Mesenchymal stem cell (in vitro differentiated cells and primary cell): ENCODE measurements at places on chromosomes 11 and 22.

DNA sequence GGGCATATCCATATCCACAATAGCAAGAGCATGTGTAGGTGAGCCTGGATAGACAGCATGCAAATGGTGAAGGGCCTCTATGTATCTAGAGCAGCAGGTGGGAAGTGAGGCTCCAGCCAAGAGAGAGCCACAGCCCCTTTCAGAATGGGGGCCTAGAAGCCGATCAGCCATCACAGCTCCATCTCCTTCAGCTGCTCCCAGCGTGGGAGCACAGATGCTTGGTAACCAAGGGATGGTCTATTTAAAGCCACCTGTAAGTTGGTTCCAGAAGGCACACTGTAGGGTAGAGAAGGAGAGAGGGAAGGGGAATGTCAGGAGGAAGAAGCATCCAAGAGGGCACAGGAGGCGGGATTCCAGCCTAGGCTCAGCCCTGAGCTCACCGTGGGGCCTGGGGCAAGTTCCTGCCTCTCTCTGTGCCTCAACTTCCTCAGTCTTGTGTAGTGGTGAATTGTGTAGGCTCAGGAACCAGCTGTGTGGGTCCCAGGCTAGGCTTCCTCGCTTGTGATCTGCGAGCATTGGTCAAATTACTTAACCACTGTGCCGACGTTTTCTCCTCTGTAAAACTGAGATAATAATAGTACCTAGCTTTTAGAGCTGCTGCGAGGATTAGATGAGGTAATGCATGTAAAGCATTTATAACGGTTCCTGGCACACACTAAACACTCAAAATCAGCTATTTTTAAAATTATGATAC lies 122.9 kb upstream of the NAV2 start:
- no peak for DNase-seq

DNA sequence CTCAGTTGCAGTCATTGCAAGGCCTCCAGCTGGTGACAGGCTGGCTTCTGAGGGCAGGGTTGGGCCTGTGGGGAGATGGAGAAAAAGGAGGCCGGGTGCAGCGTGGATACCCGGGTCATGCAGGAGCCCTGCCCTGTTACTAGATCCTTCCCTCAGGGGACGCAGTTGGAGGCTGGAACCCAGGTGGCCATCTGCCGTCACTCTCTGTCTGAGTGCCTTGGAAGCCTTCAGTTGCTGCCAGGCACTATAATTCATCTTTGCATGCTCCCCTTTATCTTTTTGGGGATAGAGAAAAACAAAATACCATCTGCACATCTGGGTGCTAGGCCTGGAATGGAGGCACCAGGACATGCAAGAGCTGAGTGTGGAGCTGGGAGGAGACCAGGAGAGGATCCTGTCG lies 82.7 kb downstream of the TP53I11 start:
- no peak for DNase-seq

GRCh38 chr11:66069715-66070603 lies at the start of gene PACS1:
PACS1 (plus strand) TSS chr11:66070272; CDS start chr11:66070487, 215 bp downstream.
- peak; percentile 73 for DNase-seq

DNA sequence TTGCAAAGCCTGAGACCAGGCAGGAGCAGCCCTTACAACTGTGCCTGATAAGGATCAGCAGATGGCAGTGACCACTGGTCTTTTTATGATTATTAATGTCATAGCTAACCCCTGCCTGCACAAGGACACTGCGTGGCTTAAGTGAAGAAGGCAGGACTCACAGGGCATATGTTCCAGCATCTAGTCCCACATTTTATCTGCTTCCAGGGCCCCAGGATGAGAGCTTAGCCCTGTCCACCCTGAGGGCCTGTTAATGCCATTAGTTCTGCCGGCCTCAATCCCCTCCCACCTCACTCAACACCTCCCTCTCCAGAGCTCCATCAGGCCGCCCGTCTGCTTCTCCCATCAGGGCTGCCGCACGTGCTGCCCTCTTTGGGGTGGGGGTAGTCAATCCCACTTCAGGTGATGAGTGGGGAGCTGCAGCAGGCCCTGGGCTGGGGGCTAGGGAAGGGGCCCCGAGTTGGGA lies 33.1 kb upstream of the TSPAN18 start:
- DNase-seq: no peak

GRCh38 chr22:31496735-31497146 lies 405 bp downstream of the SFI1 start:
- peak; percentile 40 for DNase-seq

DNA sequence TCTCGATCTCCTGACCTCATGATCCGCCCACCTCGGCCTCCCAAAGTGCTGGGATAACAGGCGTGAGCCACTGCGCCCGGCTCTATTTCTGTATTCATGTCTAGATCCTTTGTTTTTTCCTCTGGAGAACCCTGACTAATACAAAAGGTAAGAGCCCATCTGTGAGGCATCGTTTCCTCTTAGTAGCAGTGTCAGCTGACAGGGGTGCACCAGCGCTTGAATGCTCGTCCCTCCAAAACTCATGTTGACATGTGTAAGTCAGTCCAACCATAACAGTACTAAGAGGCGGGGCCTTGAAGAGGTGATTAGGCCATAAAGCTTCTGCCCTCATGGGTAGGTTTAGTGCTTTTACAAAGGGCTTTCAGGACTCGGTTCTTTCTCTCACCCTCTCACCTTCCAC lies 470.1 kb upstream of the B3GAT1 start:
- DNase-seq: no peak

- DNase-seq: no peak
Observed at GRCh38 chr11:61826930-61827570, 1.1 kb upstream of the FADS2 start.

DNA sequence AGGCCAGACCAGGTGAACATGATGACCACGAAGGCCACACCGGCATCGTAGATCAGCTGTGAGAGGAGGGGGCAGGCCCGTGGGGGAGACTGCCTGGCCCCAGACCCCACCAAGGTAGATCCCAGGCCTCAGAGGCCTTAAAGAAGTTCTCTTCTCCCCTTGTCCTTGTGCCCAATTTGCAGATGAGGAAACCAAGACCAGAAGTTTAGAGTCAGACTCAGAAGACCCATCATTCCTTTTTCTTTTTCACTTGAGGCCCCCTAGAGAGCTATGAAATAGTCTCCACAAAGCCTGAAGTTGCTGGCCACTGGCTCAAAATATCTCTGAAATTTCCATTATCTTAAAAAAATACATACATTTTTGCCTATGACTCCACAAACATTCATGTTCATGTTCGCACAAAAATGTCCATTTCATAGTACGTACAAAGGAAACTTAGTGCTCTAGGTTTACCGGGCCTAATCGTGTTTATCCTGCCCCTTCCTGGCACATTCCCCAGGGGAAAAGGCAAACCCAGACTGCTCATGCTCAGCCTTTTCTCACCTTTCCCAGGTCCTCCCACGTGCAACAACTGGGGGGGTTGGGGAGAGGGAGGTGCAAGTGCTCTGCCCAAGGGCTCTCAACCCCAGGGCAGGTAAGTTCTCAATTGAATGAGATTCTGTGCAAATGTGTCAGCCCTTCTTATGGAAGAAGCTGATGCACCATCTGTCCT lies 19.2 kb downstream of the SLC43A1 start:
- DNase-seq: no peak

GRCh38 chr22:30175690-30176288 lies 70.8 kb downstream of the LIF start:
- DNase-seq: no peak

GRCh38 chr22:44567846-44568493 lies 69.9 kb upstream of the RTL6 start:
- DNase-seq: peak; percentile 43

- no peak for DNase-seq
Observed at GRCh38 chr22:49087716-49088601, 739.7 kb downstream of the BRD1 start.

GRCh38 chr11:62649486-62649885 lies 3.1 kb upstream of the GANAB start:
- DNase-seq: no peak

GRCh38 chr11:438101-438844 lies 3.5 kb downstream of the ANO9 start:
- DNase-seq: no peak

DNA sequence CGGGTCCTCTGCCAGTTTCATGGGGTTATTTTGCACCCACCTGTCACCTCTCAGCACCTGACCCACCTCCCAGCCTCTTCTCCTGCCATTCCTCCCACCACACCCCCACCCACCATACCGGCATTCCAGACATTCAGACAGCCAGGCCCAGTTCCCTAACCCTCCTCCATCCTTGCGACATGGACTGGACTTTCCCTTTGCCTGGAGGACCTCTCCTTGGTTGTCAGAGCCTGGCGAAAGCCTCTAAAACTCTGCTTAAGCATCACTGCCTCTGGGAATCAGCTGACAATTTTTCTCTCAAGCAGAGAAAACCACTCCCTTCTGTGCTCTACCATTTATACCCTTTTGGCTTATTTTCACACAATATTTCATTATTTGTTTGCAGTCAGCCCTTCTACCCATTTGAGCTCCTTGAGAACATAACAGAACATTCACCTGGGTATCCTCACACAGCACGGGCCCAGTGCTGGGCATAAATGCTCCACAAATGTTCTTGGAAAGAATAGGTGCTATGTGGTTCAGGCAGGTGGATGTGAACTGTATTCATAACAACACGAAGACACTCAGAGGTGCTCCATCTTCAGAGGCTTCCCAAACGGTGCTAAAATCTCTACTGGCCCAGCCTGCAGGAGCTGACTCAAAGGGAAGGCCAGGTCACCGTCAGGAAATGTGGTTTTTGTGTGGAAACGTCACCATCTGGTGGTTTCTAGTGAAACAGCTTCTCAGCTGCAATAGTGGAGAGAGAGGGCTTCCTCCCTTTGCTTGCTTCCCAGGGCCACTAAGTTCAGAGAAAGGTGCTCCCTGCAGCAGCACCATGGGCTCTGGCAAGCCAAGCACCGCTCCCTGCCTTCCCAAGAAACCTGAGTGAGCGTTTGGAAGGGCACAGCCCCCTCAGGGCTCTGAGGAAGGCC lies 10.4 kb downstream of the SPATA19 start:
- DNase-seq: peak; percentile 8

DNA sequence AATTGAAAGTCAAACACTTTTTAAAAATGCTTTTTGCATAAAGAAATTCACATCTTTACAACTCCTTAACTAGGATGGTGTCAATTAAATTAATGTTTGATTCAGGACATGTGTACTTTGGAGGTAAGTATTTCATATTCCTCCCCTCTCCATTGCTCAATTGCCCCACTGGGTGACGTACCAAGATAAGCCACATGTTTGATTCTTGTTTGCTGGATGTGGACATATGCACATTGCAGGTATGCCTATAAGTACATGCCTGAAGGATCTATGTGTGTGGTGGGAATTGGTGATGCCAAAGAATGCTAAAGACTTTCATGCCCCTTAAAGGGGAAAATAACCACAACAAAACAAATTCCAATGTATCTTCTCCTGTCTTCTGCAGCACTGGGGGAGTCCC lies 5.8 kb downstream of the CD44 start:
- DNase-seq: peak; percentile 43

DNA sequence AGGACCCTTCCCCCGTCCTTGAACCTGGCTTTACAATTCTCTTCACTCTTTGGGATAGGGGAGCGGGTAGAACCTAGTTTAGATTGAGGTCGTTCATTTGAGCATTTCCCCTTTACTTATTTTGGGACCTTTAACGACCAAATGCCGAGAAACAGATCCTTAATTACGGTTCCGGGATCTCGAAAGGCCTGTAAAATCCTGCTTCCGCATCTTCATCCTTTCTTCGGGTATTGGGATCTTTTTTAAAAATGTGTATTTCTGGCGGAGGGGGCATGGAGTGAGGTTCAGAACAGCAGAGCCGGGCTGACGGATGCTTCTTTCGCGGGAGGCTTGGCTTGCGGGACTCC lies 395 bp upstream of the HIPK3 start:
- no peak for DNase-seq

DNA sequence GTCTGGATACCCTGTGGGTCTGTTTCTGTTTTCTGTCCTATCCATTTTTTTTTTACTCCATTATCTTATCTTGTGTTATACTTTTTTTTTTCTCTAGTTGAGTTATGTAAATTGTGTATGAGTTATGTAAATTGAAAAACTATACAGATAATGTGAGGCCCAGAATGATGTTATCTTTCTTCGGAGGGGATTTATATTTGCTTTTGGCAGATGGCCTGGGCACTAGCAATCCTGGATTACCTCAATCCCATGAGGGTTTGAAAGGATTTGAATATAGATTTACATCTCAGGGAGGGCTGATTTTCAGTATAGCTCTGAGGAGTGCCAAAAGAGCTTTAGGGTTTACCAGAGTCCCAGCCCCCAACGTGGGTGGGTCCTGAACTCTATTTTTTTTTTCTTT lies 71.0 kb downstream of the CSTPP1 start:
- DNase-seq: peak; percentile 21

DNA sequence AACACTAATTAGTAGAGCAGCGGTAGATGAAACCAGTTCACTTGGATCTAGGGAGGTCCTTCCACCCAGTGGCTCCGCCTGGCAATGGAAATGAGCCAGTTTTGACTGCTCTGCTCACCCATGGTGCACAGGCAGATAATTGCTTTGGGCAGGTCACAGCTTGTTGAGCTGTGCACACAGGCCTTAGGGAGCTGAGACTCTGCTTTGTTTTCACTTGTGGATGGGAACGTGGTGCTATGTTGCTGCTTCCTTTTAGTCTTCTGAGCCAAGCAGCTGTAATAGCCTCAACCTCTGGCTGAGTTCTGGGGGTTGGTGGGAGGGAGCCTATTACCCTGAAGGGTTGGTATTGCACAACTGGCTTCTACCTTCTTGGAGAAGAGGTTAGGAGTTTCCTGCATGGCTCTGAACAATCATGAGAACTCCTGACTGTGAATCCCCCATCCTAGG lies 262.3 kb upstream of the MTNR1B start:
- no peak for DNase-seq

GRCh38 chr11:16820324-16821092 lies 82.1 kb downstream of the C11orf58 start:
- peak; percentile 63 for DNase-seq

GRCh38 chr22:20853236-20853660 lies 5.4 kb downstream of the PI4KA start:
- no peak for DNase-seq

- DNase-seq: no peak
Observed at GRCh38 chr22:42282252-42282942, 11.9 kb upstream of the TCF20 start.

DNA sequence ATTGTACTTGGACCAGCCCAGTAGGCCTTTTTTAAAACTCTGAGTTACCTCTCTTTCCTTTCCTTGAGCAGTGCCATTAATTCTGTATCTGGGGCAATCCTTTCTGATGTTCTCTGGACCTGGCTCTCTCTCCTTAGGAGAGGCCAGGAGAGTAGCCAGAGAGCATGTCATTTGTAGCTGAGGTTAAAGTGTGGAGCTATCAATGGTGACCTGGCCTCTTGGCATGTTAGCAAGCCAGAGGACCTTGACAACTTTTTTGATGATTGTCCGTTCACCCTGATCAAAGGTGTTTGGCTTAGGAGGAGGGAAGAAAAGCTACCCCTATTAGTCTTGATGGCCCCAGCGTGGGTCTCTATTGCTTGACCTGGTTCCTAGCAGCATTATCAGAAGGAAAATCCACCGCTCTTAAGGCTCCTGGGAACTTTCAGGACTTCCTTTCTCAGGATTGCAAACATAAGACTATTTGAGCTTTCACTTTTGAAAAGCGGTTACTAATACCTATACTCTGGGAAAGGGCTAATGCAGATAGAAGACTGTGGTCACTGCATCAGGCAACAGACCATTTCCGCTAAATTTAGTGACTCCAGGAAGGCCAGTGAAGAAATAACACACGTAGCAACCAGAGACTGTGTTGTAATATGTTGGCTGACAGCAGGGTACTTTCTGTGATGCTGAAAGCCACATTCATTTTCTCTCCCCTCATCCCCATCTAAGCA lies 18.2 kb downstream of the LIMK2 start:
- DNase-seq: peak; percentile 87
